ENCODE measurements at places on chromosomes 6 and 20.

DNA sequence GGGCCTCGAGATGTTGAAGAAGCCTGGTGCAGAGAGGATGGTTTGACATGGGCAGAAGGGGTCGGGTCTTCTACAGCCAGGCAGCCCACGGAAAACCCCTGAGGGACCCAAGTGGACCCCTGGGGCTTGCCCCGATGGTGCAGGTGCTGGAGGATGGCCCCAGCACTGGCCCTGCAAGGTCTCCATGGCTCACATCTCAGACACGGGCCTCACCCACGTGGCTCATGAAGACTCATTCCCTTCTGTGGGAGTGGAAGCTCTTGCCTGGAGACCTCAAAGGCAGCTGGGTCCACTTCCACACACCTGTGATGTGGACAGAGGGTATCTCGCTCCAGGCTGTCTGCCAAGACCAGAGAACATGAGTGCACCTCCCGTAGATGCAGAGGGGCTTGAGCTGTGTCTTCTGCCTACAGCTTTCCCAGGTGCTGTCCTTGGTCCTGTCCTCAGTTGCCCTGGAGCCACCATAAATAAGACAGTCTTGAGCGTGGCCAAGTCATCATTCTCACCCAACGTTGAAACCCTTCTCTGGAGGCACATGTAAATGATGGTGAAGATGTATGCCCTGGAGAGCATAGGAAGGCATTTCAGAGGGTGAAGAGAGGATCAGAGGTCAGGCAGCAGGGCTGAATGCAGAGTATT lies 108.0 kb downstream of the SYNDIG1 start:
- no peaks in the 10 kb centered on the region for H3K27me3 ChIP-seq
- no peak for DNase-seq
- H3K4me1 ChIP-seq, result no peaks in the 10 kb centered on the region
- no peak overlapping the region for H3K4me3 ChIP-seq

- peaks cover 4% of the 10 kb centered on the region for H3K4me1 ChIP-seq
- DNase-seq, result no peak
- no peak overlapping the region for H3K4me3 ChIP-seq
- H3K36me3 ChIP-seq, result no peaks in the 10 kb centered on the region
- H3K27ac ChIP-seq, result no peak overlapping the region
- peaks cover 20% of the 10 kb centered on the region for H3K27me3 ChIP-seq
These were observed 159.1 kb downstream of the SOBP start for GRCh38 chr6:107648983-107649382.

DNA sequence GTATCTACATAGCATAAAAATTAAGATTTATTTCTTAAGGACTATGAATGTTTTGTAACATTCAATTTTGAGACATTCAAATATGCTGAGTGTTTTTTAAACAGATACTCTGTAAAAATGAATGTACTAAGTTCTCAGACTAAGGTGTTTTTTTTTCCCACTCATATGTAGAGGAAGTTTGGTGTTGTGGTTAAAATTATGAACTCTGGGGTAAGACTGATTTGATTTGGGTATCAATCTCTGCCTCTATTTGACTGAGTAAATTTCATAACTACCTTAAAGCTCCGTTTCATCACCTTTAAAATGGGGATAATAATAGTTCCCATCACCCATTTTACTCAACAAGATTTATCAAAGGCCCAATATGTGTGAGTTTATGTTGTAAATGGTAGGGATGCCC lies 386.6 kb upstream of the FLRT3 start:
- no peaks in the 10 kb centered on the region for H3K27me3 ChIP-seq
- H3K36me3 ChIP-seq, result no peaks in the 10 kb centered on the region
- no peak for DNase-seq
- H3K27ac ChIP-seq, result no peak overlapping the region

GRCh38 chr6:14092838-14093789 lies 24.5 kb upstream of the CD83 start:
- no peaks in the 10 kb centered on the region for H3K27me3 ChIP-seq
- H3K27ac ChIP-seq, result peak overlapping the region; percentile 71
- H3K4me1 ChIP-seq, result peaks cover 51% of the 10 kb centered on the region
- no peak overlapping the region for H3K4me3 ChIP-seq
- H3K36me3 ChIP-seq, result peaks cover 4% of the 10 kb centered on the region
